Astrocyte of the spinal cord (primary cell): ENCODE measurements at places on chromosomes 3 and 15.

DNA sequence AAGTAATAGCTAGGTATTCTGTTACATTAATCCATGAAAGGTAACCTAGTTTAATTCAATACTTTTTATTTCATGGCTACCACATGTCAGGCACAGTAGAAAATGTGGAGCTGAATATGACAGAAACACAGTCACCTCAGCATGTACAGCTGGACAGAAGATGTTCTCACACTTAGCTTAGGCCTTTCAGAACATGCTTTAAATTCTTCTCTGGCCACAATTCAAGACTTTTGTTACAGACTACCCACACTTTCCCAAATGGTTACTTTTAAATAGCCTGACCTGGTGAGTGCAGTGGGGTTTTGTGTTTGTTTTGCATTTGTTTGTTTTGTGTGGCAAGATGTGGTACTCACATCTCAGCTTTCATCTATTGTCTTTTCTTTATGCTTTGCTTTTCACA lies 1079.5 kb downstream of the IGSF11 start:
- peak; percentile 0 for DNase-seq

GRCh38 chr3:119557877-119558269 lies 1.5 kb downstream of the CD80 start:
- DNase-seq: no peak

DNA sequence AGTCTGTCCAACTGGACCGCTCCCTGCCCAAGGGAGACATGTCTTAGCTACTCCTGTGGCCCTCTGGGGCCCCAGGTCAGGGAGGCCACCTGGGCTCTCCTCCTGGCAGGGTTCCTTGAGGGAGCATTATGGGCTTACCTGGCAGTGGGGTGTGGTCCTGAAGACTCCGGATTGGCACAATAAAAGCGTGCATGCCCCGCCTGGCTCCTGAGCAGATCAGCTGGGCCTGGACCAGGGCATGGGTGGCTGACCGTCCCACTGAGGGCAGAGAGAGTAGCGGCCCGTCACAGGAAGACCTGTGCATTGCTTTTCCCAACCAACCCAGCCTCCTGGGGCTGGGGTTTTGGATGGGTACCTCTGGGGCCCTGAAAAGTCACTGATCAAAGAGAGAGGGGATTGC lies 5.4 kb downstream of the ACOX2 start:
- no peak for DNase-seq

DNA sequence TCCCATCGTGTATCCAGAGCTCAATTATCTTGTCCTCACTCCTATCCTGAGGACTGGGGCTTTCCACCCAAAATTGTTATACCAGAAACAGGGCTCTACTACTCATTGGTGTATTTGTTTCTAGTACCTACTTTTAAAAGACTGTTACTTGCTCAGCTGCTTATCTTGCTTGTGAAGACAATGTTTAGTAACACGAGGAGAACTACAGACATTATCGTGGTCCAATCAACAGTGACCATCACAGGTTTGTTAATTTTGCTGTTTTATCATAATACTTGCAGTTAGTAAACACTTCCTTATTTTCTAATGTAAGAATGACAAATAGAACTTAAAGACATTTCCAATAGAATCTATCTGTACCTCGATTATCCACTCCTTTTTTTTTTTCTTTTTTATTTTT lies 13.5 kb downstream of the LRCH3 start:
- no peak for DNase-seq

- DNase-seq: no peak
Measured at GRCh38 chr3:28012830-28013229, 228.6 kb upstream of the CMC1 start.

GRCh38 chr3:124132813-124133212 lies 140.9 kb upstream of the ROPN1 start:
- DNase-seq: no peak

DNA sequence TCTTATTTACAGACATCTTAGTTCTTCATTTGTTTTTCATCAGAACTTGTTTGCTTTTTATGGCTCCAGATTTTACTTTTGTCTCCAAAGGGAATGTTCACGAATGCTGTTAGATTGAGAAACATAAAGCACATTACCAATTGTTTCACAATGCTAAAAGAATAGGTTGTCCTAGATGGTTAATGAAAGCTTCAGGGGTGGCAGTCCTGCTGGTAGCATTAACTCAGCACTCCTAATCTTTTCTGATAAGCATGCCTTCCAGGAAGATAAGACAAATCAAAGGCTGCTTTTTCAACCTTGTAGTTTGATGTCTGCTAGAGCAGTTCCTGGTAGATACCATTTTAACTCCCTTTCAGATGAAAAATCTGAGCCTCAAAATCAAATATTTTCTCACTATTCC lies 619.4 kb downstream of the PYDC2 start:
- DNase-seq: no peak

DNA sequence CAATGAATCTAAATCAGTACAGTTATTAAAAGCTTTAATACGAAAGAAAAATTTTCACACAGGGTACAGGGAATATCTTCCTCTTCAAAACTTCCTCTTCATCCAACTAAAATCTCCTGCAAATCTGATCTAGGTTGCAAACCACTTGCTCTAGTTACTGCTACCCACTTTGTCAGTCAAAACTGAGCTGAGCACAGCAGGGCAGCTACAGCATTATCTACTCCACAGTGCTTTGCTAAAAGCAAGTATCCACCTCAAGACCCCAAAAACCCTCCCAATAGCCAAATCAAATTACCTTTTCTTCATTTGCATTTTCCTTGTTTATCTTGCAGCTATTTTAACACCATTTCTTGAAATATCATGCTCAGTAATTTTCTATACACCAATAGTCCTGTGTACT lies 14.7 kb downstream of the ZNF280D start:
- DNase-seq: no peak

- DNase-seq: peak; percentile 27
Measured at GRCh38 chr15:36688310-36689011, 109.0 kb downstream of the CDIN1 start.

GRCh38 chr3:197889204-197889930 lies 60.6 kb upstream of the RPL35A start:
- DNase-seq: no peak

- DNase-seq: no peak
Measured at GRCh38 chr3:14857506-14857905, 38.7 kb downstream of the FGD5 start.

GRCh38 chr3:136291302-136291701 lies 41.2 kb downstream of the PCCB start:
- DNase-seq: no peak

- no peak for DNase-seq
Measured at GRCh38 chr3:46272028-46272451, 29.8 kb downstream of the CCR3 start.

- no peak for DNase-seq
Measured at GRCh38 chr3:65846936-65847335, 191.8 kb downstream of the MAGI1 start.

DNA sequence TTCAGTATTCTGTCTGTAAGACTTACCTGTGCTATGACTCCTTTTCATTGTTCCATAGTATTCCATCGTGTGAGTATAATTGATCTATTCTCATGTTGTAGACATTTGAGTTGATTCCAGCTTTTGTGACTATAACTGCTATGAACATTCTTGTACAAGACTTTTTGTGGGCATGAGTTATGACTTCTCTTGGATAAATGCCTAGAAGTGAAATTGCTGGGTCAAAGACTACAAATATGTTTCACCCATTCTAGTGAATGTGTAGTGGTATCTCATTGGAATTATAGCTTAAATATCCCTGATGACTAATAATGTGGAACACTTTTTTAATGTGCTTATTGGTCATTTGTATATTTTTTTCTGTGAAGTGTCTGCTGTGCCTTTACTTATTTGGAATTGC lies 27.6 kb upstream of the NPHP3 start:
- DNase-seq: no peak

- no peak for DNase-seq
Measured at GRCh38 chr3:151351219-151351618, 21.9 kb upstream of the P2RY13 start.

GRCh38 chr3:127121885-127122284 lies 71.0 kb upstream of the PRR23E start:
- DNase-seq: no peak

DNA sequence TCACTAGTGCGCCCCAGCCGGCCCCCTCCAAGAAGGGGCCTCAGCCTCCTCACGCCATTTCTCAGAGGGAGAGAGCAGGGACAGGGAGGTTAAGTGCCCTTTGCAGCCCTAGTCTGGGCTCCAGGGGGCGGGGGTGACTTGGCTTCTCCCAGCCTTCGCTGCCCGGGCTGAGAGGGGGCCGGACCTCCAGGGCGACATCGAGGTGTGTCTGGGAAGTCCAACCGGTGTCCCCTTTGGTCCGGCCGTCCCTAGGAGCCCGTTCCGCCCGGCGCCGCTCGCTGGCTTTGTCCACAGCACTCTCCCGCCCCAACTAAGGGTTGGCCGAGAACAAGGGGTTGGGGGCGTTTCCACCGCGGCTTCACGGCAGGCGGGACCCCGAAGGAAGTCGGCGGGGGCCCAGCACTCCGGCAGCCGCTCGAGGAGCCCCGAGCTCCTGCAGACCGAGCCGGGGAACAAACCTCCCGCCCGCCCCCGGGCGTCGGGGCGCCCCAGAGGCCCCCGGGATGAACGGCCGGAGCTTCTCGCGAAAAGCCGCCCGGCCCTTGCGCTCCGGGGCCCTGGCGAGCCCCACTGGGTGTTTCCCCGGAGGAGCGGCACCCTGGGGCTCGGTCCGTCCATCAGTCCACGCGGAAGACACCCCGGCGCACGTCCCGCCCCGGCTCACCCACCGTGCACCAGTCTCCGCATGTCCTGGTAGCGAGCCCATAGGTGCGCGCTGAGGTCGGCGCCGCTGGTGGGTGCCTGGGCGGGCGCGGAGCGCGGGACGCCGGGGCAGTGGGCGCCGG lies 627 bp downstream of the NT5DC2 start:
- peak; percentile 18 for DNase-seq

DNA sequence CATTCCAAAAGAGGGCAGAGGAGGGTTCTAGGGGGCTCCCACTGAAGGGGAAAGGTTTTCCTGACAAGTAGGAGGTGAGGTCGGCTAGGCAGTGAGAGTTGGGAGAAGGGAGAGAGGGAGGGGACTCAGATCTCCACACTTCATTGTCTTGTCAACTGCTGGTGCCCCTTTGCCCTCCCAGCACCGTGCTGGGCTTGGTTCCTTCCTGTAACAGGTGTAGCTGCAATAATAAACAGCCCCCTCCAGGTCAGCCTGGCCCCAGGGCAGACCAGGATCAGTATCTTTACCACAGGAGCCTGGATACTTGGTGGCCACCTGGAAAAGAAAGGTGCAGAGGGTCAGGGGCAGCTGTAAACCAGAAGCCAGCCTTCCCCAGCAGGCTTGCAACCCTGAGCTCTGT lies 2.9 kb upstream of the KCTD6 start:
- DNase-seq: no peak

- DNase-seq: peak; percentile 98
Measured at GRCh38 chr15:41116116-41116961, at the start of gene INO80. Gene INO80, minus strand, starts transcription at chr15:41116280. Its CDS starts 19,970 bp downstream, at chr15:41096310.

GRCh38 chr3:177193688-177194268 lies 3.5 kb downstream of the TBL1XR1 start:
- DNase-seq: no peak

GRCh38 chr3:150225986-150226385 lies 182.1 kb upstream of the TSC22D2 start:
- DNase-seq: no peak

DNA sequence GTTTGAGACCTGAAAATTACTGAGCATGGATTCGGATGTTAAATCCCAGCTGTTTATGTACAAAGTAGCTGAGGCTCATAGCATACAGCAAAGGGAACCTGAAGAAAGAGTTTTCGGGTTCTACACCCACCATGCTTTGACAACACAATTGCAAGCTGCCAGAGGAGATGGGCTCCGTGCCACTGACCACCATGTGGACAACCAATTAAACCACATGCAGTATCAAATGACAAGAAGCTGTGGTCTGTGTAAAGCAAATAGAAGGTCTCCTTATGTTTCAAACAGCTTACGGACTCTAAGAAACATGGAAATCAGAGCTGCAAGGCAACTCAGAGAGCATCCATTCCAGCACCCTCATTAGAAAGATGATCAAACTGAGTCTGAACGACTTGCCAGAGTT lies 12.9 kb downstream of the GABRB3 start:
- DNase-seq: no peak
